Pancreas (tissue), 10 donors: ENCODE measurements at places on chromosomes 11 and 22. TPM values are rescaled to one million over a fixed set of nuclear protein-coding genes. Genes with fewer than 3 reads are reported as not detected.

DNA sequence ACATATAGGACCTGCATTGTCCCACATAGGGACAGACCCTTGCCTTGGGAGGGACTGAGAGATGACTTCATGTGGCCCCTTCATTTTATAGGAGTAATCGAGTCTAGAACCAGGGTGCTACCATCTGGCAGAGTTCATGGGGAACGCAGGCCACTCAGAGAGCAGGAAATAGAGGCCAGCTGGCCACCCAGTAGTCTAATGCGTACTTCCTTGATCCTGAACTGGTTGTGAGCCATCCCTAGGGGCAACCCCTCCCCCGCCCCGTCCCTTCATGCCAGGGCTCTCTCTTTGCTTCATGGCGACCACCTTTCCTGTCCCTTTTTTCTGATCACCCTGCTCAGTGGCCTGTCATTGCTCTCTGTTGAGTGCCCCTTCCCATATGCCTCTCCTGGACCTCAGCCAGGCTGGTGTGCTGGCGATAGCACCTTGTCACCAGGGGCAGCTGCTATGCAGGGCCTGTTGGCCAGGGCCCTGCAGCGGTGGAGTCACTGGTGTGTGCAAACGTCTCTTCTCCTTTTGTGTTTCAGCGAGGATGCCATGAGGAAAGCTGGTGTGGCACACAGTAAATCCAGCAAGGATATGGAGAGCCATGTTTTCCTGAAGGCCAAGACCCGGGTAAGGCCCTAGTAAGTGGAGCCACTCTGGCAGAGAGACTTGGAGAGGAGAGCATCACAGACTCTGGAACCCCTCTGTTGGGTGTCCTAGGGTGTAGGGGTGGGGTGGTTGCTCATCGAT lies 29.3 kb downstream of the MED15 start:
- DNase-seq: no peak

GRCh38 chr22:32905400-32905799 lies 103.9 kb downstream of the TIMP3 start:
- DNase-seq: no peak

DNA sequence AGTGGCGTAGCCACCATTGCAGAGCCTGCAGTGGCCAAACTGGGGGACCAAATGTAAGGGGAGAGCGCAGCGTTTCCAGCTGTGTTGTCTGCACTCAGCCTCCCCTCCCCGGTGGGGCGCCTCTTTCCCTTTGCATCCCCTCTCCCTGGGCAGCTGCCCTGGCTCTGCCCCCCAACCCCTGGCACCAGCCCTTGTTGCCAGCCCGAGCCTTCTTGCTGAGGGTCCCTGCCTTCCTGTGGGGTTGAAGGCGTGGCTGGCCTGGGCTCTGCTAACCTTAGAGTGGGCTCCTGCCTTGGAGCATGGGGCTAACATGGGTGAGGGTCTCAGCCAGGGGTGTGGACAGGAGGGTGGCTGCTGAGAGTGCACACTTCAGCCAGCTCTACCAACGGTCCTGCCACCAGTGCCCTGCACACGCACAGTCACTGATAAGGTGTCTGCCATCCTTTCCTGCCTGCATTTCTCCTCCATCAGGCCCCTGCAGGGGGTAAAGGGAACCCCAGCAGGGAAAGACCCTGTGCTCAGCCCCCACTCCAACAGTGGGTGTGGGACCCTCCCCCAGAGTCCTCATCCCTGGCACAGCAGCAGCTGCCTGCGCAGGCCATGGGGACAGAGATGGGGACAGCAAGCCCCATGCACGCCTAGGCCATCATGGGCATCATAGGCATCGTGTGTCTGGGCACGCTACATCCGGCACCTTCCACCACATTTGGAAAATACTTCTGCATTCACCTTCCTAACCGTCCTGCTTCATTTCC lies 43.5 kb downstream of the CERK start:
- DNase-seq: no peak

DNA sequence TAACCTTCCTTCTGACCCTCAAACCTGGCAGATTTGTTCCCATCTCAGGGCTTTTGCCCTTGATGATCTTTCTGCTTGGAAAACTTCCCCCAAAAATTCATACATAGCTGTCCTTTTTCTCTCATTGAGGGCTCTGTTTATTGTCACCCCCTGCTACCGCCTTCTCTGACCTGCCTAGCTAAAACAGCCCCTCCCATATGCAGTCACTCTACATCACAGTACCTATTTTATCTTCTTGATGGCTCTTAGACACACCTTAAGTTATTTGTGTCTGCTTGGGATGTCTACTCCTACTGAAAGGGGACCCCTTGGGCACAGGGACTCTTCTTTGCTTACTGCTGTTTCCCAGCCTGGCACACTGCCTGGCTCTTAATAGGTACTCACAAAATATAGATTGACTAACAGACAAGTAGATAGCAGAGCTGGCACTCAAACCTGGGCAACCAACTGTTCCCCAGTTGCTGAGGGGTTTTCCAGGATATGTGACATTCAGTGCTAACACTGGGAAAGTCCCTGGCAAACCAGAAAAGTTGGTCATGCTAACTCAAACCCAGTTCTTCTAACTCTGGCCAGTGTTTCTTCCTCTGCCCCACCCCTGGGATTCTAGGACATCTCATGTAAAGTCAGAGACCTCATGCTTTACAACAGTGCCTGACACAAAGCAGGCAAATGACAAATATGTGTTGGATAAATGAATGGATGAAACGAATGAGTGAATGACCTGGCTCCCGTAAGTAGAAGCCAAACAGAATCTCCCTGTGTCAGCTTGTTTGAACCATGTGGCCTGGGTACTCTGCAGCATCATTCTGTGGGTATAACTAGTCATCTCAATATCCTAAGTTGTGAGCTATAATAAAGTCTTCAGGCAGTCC lies 19.8 kb upstream of the FJX1 start:
- DNase-seq: no peak

GRCh38 chr11:20501971-20502370 lies 97.4 kb upstream of the SLC6A5 start:
- DNase-seq: no peak

- no peak for DNase-seq
These were observed 2.0 kb downstream of the FBLN1 start for GRCh38 chr22:45504373-45505341.

GRCh38 chr11:111532365-111532709 lies 8.2 kb upstream of the LAYN start:
- DNase-seq: no peak

GRCh38 chr11:103968685-103969084 lies 67.8 kb upstream of the DDI1 start:
- no peak for DNase-seq

DNA sequence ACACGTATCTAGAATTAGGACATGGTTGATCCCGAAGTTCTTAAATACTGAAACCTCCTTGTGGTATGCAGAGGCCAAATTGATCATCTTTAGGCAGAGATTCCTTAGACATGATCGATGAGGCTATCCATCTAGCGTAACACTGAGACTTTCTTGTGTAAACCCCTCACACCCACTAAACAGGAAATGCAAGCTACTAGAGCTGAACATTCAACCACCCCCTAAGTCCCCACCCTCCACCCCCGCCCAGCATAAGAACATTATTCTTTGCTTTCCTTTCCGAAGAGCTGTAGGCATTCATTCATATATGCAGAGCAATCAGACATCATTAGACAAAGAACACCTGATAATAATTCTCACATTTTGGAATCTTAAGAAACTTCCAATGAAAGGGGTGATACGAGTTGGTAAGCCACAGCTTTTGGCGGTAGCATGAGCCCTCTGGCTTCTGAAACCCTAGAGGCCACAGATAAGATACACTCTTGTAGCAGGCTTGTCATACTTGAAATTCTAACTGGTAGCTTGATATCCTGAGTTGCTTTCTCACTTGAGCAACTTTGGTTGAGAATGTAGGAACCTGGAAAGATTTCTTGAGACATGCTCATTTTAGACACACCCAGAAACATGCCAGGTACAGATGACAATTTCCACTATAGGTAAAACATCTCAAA lies 42.2 kb downstream of the FLI1 start:
- no peak for DNase-seq

The MAP6 gene
- 0.88 TPM for total RNA-seq

The IFITM10 gene
- 0.72 TPM for total RNA-seq

The ARAP1 gene
- total RNA-seq: 38.9 TPM

The TREH gene
- total RNA-seq: 1.5 TPM

The UBQLN3 gene
- not detected for total RNA-seq

The MS4A2 gene
- total RNA-seq: 0.93 TPM
